NCI-H460 (cell line): ENCODE measurements at places on chromosomes 12 and 14. TPM values are rescaled to one million over a fixed set of nuclear protein-coding genes. Genes with fewer than 3 reads are reported as not detected.

DNA sequence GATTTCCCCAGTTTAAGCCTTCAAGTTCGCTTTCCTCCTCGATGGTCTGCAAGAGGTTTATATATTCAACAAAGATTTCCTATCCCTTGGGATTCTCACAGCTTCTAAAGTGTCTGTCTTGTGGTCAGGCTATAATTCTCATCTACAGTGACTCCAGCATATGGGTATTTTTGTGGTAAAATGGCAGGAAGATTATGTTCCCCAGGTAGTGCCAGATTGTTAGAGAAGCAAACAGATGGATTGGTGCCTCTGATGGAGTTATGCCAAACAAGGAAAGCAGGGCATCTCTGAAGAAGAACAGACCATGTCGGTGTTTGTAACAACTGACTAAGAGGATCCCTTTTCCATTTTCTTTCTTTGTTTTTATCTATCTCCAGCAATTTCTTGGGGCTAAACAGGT, 5.5 kb upstream of the CCDC175 start:
- no peak for DNase-seq

GRCh38 chr14:73758392-73759182, 44.4 kb upstream of the PNMA1 start:
- DNase-seq, result peak; percentile 64

DNA sequence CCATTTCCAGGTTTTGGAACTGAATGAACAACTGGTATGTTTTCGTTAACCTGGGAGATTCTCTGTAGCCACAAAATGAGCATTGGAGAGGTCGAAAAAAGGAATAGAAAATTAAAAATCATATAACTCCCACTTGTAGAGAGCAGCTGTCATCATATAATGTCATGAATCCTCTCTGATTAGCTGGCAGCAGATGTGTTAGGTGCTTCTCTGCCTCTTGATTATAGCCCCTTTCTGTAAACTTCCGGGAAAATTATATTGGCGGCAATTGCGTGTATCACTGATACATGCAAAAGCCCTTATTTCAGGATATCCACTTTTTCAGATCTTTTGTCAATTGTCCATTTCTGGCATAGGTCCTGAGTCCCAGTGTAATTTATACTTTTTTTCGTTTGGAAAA, 31.7 kb downstream of the FGD4 start:
- no peak for DNase-seq

DNA sequence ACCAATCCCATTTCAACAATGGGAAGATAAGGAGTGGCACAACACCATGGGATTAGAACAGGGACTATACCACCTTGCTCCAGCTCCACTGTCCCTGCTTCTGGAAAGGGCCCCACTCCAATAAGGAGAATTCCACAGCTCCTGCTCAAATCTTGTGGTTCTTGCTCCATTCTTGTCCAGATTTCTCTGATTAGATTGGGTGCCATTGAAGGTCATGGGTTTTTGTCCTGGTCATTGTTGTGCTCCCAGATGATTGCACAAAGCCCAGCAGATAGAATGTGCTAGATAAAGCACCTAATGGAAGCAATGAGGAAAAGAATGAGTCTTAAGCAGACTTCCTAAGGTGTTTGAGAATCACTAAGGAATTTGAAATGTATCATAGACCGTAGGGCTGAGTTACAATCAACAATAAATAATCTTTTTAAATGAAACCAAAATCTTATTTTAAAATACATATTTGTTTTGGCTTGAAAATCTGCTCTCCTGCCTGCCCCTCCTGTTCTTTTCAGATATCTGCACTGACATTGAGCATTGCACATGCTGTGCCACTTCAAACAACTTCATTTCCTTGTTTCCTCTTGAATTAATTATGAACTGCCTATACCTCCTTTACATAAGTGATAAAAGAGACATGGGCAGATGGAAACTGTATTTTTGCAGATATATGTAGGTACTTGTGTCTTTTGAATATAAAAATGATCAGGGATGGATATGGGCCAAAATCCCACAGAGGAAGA, 115.9 kb downstream of the FGD4 start:
- DNase-seq, result no peak

DNA sequence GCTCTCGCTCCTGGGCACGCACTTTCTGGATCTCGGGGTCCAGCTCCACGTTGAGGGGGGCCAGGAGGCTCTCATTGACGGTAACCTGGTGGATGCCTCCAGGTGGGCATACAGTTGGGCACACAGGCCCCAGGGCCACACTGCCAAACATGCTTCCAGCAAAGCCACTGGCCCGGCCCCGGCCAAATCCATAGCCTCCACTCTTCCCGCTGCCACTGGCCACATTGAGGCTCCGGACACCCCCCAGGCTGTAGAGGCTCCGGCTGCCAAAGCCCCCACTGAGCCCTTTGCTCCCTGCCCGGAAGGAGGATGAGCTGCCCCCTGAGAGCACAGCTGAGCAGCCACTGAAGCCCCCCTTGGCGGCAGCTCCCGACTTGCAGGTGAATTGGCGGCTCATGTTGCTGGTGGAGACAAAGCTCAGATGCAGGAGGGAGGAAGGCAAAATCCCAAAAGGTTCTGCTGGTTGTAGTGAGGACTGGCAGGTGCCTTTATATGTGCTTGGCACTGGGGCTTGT, at the start of gene KRT71:
TSS of gene KRT71 (minus strand) at position 465 of the 515 bp plus-strand sequence. CDS start at position 397, 68 bp downstream.
- DNase-seq, result no peak

DNA sequence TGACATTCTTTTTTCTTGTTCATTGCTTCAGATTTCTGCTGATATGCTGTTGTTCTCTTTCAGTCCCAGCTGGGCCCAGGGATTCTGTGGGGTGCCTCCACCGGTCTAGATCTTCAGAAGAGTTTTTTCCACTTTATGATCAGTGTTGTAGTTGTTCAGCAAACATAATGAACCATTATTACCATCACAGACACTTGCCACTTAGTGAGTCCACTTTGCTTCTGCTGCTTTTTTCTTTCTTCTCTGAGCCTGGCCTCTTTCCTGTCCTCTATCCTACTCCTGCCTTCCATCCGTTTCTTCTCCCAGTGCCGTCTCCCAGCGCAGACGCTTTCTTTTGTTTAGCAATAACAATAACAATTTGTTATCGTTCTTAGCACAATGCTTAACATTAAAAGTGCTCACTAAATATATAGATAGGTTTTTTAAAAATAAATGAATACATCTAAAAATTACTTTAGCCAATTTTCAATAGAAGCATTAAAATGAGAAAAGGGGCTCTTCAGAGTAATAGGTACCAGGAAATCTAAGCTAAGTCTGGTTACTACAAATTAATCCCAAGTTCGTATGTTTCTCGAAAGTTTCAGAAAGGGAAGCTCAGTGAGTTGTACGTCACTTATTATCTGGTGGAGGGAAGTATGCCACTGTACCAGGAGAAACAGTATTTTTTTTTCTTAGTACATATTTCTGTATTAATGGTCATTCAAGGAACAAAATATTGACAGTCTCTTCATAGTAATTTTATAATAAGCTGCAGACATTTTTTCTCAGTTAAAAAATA, 98.2 kb downstream of the SRGAP1 start:
- DNase-seq, result no peak

Gene LMNTD1
- total RNA-seq, result 0.15 TPM in 1 of 2 replicates, not detected in the other

Gene MANSC4
- not detected in 2 replicates for total RNA-seq
